ENCODE measurements at places on chromosomes 3 and 15.

GRCh38 chr3:82938821-82939328 is 1177.4 kb upstream of the GBE1 start:
- no peak for DNase-seq

- no peak for DNase-seq
Measured at GRCh38 chr3:33312361-33312760, 35.1 kb downstream of the FBXL2 start.

DNA sequence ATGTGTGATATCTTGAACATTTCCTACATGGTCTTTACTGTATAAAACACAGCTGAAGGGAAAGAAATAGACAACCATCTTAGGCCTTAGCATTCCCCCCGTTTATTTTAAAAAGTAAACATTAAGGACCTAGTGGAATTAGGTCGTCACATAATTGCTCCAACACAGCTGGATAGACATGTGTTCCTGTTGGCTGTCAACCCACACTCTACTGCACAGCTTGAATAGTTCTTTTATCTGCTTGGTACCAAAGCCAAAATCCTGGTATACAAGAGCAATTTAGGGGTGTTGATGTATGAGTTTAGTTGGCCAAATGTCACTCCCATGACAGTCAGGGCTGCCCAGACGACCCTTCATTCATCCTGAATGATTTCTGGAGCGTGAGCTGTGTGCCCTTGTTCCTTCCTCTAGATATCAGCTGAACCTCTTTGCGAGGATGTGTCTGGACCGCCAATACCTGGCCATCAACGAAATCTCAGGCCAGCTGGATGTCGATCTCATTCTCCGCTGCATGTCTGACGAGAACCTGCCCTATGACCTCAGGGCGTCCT is 179.7 kb downstream of the ITPR1 start:
- DNase-seq = no peak

DNA sequence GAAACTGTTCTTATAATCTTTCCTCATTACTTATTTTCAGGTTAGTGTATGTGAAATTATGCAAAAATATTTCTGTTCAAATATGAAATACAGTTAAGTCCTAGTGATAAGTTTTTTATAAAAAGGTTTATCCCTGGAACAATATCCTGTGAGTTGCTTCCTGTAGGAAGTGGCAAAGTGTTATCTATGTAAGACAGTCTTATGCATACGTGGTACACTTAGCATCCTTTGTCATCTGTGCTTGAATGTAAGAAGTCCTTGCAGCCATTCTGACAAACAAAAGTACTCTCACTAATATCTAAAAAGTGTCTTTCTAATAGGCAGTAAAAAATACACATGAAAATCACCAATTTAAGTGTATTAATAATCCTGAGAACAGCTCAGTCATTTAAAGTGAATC is 372.5 kb upstream of the BCHE start:
- no peak for DNase-seq

DNA sequence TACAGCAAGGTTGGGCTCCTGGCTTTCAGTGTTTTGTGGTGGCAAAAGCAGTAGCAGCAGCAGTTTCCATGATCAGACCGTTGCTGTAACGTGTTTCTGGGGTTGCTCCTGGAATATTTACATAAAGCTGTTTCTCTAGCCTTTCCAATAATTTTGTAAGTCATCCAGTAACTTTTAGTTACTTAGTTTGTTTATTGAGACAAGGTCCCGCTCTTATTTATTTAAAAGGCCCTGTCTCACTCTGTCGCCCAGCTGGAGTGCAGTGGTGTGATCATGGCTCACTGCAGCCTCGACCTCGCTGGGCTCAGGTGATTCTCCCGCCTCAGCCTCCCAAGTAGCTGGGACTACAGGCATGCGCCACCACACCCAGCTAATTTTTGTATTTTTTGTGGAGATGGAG is 8.8 kb upstream of the MYO5A start:
- no peak for DNase-seq

- DNase-seq = no peak
Measured at GRCh38 chr3:149688122-149688757, 30.4 kb upstream of the WWTR1 start.

DNA sequence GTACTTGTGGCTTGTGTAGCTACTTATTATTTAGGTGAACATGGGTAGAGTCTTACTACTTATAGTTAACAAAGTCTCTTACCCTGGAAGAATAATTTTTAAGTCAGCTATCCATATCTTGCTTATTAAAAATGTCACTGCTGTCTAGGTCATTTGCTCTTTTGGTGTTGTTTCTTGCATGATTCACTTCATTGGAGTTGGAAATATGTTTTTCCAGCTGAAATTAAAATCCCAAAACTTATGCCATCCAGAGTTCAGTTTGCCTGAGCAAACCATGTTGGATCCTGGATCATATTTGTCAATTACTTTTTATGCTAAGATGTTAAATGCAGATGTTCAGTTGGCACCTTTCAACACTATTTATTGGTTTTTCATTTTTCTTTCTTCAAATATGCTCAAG is 421.0 kb upstream of the RBMS3 start:
- no peak for DNase-seq

GRCh38 chr3:38153221-38153620 is 12.1 kb upstream of the OXSR1 start:
- no peak for DNase-seq

DNA sequence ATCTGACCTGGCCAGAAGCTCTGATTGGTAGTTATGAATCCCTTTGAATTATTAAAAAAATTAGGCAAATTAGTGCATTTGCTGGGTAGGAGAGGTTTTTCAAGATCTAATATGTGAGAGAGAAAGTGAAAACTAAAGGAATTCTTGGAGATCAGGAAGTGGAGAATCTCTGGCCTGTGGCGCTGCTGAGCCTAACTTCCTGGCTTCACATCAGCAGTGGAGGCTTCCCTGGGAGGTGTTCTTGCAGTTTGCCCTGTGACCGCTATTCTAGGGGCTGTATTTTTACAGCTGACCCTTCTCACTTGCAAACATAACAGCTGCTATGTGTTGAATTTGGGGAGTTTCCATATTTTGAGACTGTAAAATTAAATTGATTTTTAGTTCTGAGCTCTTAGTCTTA is 166.4 kb downstream of the ATG7 start:
- no peak for DNase-seq

- DNase-seq = no peak
Measured at GRCh38 chr3:94156626-94157025, 93.8 kb downstream of the NSUN3 start.

DNA sequence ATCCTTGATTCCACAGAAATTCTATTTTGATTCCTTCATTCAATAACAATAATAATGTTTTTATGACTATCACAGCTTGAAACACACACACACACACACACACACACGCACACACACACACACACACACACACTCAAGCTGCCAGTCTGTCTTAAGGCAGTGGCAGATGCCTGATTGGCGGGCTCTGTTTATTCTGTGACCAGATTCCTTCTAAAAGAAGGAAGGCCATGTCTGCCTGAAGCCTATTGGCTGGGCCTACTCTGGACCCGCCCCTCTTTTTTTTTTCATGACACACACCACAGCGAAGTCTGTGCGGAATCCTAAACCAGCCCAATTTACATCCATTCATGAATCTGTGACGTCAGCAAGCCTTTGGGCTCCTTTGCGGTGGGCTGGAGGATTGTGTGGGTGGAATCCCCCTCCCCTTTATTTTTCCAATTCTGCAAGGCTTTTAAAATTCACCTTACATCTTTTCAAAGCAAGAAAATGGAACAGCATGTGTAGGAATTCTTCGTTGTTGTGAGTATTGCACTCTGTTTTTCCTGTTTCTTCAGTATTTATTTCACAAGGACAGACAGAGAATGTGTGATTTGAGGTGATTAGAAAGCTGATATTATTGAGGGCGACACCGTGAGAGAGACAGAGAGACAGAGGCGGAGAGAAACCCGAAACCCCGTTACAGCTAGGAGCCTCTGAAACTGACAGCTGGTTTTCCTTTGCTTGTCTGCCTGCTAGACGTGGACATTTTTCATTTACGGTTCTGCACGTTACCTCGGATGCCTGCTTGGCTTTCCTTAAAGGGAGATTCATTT is at the start of gene MAP3K13:
TSS of gene MAP3K13 (plus strand) at position 287 of the 812 bp plus-strand sequence. CDS start 65,446 bp downstream, outside the sequence.
- DNase-seq = peak; percentile 52

Measured in CD4-positive, alpha-beta T cell treated with Interleukin-17A for 1 hour (primary cell).